ENCODE measurements at places on chromosomes 6 and 20. TPM values are rescaled to one million over a fixed set of nuclear protein-coding genes. Genes with fewer than 3 reads are reported as not detected.

The NNAT gene
- 0.32 TPM for total RNA-seq

The PRSS35 gene
- not detected for total RNA-seq

The GRM1 gene
- not detected for total RNA-seq

The PPP1R3D gene
- 5.5 TPM for total RNA-seq

The KCNQ5 gene
- total RNA-seq: 12.3 TPM

The CCN6 gene
- not detected for total RNA-seq

The BMP6 gene
- not detected for total RNA-seq

The ELOVL2 gene
- not detected for total RNA-seq

The MAP7 gene
- total RNA-seq: 0.94 TPM

The NFKBIL1 gene
- total RNA-seq: 12.3 TPM

The CLPSL1 gene
- not detected for total RNA-seq

The DCDC2 gene
- not detected for total RNA-seq

The ULBP3 gene
- 0.78 TPM for total RNA-seq

The LTV1 gene
- 59.4 TPM for total RNA-seq

The RBM24 gene
- not detected for total RNA-seq

The KIF25 gene
- total RNA-seq: not detected

The BPIFB2 gene
- total RNA-seq: not detected

The SH3BGRL2 gene
- 1.1 TPM for total RNA-seq

The OR2B6 gene
- total RNA-seq: not detected
